ENCODE measurements at places on chromosomes 3 and 15.

DNA sequence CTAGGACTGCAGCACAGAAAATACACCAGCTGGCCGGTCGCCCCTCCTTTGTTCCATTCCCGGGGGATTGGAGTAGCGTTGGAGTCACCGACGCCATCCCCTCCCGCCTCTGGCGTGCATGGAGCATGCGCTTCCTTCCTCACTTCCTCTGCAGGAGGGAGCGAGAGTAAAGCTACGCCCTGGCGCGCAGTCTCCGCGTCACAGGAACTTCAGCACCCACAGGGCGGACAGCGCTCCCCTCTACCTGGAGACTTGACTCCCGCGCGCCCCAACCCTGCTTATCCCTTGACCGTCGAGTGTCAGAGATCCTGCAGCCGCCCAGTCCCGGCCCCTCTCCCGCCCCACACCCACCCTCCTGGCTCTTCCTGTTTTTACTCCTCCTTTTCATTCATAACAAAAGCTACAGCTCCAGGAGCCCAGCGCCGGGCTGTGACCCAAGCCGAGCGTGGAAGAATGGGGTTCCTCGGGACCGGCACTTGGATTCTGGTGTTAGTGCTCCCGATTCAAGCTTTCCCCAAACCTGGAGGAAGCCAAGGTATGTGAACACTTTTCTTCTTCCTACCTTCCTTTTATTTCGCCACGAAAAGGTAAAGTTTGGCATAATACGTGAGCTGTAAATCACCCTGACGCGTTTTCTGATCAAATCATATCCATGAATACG, at the start of gene SCG3:
TSS of gene SCG3 (plus strand) at position 201 of the 661 bp plus-strand sequence. CDS start at position 454, 253 bp downstream.
- no peak for DNase-seq

- no peak for DNase-seq
Observed at GRCh38 chr3:188149587-188149986, 4.4 kb upstream of the LPP start.

GRCh38 chr3:117610156-117610555, 900.6 kb downstream of the TUSC7 start:
- DNase-seq, result no peak

DNA sequence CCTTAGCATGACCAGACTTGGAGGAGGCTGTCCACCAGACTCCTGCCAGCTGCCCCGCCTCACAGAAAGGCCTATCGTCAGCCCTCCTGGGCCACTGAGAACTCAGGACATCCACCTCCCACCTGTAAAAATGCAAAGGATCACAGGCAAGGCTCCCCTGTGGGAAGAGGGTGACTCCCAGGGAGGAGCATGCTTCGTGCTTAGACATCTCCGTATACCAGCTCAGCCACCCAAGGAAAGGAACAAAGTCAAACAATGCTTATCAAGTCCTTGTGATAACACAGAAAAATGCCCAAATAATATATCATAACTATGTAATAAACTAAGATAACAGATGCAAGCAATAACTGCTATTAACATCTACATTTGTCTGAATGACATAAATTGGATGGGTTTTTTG, 4.2 kb downstream of the RMDN3 start:
- DNase-seq, result no peak

- no peak for DNase-seq
Observed at GRCh38 chr3:40312661-40313226, 3.2 kb downstream of the EIF1B start.

- DNase-seq, result no peak
Observed at GRCh38 chr3:60983906-60984305, 267.3 kb downstream of the FHIT start.

DNA sequence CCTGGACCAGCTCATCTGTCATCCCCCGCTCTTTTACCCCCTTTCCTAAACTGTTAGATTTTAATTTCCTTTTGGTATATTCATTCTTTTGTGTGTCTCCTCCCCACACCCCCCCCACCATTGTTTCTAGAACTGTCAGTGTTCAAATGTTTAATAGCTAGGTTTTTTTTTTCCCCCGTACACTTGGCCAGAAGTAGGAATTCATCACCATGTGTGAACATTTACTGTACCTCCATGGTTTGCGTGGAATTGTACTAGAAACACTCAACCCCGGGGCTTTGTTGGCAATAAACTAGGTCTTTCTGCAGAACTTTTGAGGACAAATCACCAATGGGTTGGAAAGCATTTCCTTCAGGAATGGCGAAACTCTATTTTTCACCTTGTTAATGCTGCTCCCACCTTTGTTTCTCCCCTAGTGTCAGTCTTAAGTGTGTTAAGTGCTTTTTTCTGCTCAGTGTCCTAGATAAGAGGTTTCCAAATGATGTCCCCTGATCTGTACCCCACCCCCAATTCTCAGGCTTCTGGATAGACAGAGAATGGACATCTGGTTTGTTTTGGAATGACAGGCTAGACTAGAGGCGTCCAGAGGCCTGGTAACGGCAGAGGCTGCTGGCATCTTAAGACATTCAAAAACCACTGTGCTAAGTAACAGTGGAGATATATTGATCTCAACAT, 76.8 kb downstream of the SMAD3 start:
- no peak for DNase-seq

DNA sequence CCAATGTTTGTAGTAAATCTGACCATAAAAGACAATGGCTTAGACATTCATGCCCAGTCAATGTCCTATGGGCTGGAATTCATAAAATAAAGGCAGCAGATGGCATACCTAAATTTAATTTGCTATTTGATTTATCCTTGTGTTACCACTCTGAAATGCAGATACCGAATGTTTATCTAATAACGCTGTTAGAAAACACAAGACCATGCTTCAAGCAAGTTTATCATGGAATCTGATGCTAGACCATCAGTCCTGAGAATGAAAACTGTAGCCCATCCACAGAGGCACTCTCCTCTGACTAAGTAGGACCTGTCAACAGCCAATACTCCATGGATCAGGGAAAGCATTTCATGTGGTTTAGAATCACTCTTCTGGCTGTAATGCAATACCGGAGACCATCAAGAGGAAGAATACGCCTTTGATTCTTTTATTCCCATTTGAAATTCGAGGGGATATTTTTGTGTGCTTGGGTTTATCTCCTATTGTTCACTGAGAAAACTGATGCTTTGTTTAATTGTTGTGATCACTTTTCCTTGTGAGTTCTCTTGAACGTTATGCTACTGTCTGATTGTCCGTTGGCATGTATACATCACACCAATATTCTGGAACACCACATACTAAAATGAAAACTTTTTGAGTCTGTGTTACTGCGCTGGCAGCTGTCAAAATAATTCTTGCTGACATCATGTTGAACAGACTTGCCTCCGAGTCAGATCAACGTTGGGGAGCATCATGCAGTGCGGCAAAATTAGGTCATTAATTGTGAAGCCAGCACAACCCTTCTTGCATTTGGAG, 12.1 kb upstream of the CPB1 start:
- DNase-seq, result no peak

- DNase-seq, result no peak
Observed at GRCh38 chr3:164962610-164963009, 115.7 kb downstream of the SI start.

Measured in stimulated activated CD8-positive, alpha-beta memory T cell treated with anti-CD3 and anti-CD28 coated beads, Interleukin-15, amount 100 ng/mL, for 4 hours (primary cell).